ENCODE measurements at places on chromosomes 7 and 10.

DNA sequence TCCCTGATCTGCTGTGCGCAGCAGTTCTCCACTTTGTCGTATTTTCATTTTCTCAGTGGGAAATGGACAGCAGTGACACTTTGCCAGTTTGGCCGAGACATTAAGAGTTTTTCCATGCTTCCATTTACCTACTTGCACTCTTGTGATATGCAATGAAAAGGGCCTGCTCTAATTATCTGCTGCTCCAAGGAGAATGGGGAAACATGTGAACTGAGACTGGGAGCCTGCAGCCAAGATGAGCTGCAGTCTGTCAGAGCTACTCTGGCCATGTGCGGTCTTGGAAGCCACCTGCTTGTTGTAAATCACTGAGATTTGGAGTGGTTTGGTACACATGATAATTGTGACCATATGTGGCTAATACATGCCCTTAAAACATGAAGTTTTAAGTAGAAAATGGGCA, 586.6 kb upstream of the POT1 start:
- DNase-seq, result no peak

DNA sequence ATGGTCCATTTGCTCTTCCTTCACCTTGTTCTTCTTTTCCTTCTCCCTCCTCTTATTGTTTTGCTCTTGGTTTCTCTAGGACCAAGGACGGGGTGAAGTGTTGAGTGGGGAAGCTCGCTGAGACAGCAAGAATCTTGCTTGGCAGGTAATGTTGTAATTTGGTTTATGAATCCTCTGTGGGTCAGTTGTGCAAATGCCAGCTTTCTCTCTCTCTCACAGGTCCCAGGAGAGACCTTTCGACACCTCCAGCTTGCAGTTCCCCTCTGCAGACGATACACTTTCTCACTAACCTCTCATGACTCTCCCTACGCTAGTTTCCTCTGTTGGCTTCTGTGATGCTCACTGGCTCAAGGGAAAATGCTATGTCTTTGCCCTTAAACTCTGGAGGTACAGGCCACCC, 77.0 kb downstream of the FRMD4A start:
- DNase-seq, result no peak

GRCh38 chr7:2819954-2820397, 24.1 kb downstream of the GNA12 start:
- no peak for DNase-seq

DNA sequence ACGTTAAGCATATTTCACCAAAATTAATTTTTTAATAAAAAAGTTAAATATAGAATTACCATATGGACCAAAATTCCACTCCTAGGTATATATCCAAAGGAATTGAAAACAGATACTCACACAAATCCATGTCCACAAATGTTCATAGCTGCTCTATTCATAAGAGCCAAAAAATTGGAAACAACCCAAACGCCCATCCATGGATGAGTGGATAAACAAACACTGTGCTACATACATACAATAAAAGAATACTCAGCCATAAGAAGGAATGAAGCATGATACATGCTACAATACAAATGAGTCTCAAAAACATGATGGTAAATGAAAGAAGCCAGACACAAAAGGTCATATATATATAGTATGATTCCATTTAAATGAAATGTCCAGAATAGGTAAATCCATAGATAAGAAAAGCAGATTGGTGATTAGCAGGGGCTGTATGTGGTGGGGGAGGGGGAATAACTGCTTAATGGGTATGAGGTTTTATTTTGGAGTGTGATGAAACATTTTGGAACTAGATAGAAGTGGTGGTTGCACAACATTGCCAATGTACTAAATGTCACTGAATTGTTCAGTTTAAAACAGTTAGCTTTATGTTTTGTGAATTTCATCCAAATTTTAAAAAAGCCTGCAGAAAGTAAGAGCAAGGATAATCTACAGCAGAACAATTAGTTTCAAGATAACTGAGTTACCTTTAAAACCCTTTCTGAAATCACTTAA, 101.2 kb upstream of the EFCAB10 start:
- no peak for DNase-seq

Measured in activated CD8-positive, alpha-beta memory T cell treated with anti-CD3 and anti-CD28 coated beads for 1 hour (primary cell).